ENCODE measurements at places on chromosomes 1 and 21.

DNA sequence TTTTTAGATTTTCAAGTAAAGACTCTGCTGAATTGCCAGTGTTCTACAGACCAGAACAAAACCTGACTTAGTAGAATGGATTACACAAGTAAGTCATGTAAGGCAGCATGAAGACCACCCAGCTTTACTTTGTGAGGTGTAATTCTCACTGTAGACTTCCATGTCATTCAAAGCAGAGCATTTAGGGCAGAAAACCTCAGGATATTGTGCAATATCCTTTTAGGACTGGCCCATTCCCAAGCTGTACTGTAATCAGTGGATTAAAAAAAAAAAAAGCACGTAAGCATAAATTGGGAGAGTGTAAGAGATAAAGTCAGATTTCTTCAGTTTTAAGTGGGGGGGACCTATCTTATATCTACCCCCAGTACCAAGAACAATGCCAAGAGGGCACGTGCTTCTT lies 380.5 kb upstream of the PRMT6 start:
- DNase-seq, result no peak

DNA sequence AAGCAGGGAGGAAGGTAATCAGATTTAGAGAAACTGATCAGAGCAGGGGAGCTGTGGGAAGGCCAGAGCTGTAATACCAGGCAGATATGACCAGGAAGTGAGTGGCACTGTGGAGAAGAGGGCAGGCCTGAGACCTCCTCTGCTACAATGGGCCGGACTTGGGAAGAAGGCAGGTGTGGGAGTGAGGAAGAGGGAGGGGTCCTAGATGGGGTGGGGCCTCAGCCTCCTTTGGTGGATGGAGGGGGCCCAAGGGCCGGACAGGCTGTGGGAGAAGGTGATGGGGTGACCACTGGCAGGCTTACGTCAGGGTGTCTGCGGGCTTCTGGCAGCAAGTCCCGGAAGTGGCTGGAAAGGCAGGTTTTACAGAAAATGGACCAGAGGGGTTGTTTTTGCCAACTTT lies 5.0 kb upstream of the HPCA start:
- no peak for DNase-seq

- DNase-seq, result no peak
Observed at GRCh38 chr1:221397606-221398005, 344.3 kb downstream of the DUSP10 start.

GRCh38 chr1:228938537-228938901 lies 203.2 kb downstream of the RHOU start:
- DNase-seq, result no peak

DNA sequence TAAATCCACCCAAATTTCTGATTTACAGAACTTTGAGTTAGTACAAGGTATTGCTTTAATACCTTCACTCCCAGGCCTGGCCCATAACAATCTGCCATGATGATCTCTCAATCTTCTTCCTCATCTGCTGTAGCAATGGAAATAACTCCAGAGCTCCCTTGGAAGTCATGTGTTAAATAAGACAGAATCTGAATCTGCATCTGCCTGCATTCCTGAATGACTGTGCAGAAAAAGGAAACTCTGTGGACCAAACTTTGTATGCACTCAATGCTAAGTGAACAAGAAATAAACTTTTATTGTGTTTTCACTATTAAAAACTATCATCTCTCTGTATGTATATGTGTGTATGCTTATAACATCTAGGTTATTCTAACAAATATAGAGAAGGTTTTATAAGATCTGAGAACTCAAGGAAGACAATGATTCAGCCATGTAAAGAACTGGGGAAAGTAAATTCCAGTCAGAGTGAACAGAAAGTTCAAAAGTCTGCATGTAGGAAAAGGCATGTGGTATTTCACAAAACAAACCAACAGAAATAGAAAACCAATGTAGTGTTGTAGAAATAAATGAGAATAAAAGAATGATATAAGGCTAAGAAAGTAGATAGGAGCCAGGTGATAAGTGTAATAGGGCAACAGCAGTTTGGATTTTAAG lies 390.2 kb downstream of the USH2A start:
- DNase-seq, result no peak

DNA sequence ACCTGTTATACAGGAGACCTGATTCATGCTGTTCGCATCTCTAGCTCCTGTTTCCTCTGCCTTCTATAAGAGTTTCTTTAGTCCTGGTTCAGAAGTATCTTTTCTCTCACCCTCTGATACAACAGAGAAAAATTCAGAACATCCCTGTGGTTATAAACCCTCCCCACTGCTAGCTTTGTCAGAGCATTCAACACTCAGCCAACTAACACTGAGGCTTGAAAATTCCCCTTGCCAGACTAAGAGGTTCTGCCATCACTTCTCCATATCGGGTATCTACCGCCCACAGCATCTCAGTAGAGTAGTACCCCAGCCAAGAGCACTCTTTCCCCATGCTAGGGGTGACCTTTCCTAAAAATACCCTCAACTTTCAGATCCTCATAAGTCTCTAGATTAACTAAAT lies 19.6 kb upstream of the PIK3R3 start:
- DNase-seq, result no peak

DNA sequence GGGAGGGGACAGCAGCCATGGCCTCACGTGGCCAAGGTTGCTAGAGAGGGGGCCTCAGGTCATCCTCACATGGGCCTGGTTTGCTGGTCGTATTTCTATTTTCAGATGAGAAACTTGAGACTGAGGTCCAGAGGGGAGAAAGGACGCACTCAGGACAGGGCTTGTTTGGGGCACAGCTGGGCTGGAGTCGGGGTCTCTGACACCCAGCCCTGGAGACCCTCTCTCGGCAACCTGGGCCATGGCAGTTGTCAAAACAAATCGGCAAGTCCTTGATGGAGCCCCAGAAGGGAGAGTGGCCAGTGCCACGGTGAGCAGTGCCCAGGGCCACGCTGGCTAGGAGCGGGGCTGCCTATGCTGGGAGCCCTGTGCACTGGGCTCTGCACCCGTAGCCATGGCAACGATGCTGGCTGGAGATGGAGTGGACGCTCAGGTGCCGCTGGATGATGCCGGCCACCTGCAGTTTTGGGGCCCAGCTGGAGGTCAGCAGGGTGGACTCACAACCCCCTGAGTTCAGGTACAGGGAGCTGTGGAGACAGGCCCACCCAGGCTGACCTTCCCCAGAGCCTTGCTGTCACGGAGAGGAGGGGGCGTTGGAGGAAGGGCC lies 11.1 kb downstream of the LRRC3 start:
- no peak for DNase-seq

GRCh38 chr1:10965546-10966226 lies 46.8 kb upstream of the TARDBP start:
- no peak for DNase-seq

GRCh38 chr1:177780096-177780700 lies 189.7 kb downstream of the SEC16B start:
- DNase-seq, result peak; percentile 63

GRCh38 chr1:191851799-191852595 lies 306.3 kb upstream of the RGS18 start:
- no peak for DNase-seq
